ENCODE measurements at places on chromosomes 16 and 17.

- DNase-seq: no peak
These were observed 7.6 kb upstream of the SLC47A2 start for GRCh38 chr17:19723964-19724363.

DNA sequence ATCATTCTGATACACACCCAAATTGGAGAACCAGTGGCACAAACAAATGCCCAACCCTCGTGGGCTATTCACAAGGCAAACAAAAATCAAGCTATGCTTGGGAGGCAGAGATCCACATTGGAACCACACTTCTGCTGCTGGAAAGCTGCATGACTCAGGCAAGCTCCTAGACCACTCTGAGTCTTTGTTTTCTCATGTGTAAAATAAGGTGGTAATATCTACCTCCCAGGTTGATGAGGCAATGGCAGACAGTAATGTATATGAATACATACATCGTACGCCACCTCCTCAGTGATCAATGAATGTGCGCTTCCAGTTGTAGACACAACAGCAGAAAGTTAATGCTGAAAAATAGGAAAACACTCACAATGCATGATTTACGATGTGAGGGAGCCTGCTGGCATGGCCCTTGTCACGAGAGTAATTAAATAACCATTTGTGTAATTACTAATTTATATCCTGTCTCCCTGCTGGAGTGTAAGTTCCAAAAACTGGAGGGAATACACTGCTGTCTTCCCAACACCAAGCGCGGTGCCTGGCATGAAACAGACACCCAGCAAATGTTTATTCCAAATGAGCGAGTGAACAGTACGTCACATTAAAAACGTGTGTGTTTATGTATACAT lies 69.9 kb upstream of the HSBP1 start:
- no peak for DNase-seq

- no peak for DNase-seq
These were observed 77.4 kb upstream of the TOB1 start for GRCh38 chr17:50943575-50943933.

DNA sequence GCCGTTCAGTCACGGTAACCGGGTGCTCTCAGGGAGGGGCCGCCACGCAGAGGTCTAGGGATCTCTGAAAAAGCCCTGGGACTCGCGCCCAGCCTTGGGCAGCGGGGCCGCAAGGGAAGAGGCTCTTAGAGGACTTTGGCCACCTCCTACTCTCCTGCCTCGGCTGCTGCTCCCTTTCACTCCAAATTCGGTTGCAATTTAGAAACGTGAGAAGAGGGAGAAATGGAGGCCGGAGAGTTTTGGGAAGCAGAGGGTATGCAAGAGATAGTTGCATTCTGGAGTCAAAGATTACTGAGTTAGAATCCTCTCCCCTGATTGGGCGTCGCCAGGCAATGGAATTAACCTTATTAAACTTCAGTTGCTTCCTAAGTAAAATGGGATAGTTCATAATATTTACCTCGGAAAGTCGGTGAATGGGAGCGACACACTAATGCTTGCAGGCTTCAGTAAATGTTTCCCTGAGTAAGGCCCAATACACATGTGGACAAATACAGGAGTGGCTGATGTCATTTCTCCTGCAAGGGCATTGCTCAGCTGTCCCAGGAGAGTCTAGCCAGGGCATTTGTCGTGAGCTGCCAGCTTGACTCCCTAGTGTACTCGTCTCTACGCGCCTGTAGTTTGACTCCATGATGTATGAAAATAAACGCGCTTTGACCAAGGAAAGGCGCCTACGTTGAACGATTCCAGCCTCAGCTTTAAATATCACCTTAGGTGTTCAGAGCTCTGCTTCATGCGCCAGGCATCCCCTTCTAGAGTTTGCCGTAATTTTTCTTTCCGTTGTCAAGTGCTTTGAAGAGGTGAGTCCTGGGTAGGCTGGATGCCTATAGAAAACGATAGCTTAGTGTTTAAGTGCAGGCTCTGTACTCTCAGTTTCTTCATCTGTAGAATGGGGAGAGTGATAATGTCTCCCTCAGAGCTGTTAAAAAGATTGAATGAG lies 667 bp downstream of the OGFOD1 start:
- no peak for DNase-seq

GRCh38 chr17:79943347-79944241 lies 92.1 kb downstream of the TBC1D16 start:
- no peak for DNase-seq

DNA sequence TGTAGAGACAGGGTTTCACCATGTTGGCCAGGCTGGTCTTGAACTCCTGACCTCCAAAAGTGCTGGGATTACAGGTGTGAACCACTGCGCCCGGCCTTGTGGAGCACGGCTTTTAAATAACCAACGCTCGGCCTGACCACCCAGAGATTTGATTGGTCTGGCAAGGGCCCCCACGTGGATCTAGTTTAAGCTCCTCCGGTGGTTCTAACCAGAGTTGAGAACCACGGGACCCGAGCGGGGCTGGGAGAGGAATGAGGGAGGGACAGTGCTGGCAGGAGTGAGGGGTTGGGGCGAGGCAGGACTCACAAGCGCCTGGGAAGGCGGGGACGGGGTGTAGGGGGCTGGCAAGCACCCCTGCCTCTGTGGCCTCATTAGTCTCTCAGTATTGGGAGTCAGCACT lies 3.0 kb downstream of the NLRC3 start:
- DNase-seq: no peak

DNA sequence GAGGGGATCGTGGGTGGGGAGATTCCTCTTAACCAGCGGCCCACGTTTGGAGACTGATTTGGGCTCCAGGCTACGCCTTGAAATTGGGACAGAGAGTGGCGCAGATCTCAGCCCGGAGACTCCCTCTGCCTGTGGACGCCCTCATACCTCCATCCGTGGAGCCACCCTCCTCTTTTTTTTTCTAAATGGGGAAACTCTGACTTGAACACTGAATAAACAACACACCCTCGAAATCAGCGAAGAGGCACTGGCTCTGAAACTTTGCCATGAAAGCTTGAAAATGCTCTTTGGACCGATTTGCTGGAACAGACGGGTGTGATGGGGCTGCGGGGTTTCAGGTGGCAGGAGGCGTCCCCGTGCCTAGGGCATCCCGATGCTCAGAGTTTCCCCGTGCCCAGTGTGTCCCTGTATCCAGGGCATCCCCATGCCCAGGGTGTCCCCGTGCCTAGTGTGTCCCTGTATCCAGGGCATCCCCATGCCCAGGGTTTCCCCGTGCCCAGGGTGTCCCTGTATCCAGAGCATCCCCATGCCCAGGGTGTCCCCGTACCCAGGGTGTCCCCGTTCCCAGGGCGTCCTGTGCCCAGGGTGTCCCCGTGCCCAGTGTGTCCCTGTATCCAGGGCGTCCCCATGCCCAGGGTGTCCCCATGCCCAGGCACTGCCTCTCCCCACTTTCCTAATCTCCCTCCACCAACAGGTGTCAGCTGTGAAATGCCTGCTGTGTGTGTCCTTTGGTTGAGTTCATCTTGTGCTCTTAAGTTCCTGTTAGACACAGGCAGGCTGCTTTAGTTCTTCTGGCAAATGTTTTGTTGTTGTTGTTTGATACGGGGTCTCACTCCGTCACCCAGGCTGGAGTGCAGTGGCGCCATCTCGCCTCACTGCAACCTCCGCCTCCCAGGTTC lies 187.0 kb downstream of the SEC14L1 start:
- no peak for DNase-seq

GRCh38 chr16:61987474-61988012 lies 48.7 kb downstream of the CDH8 start:
- no peak for DNase-seq

GRCh38 chr17:33689725-33690124 lies 396.6 kb upstream of the ASIC2 start:
- no peak for DNase-seq

DNA sequence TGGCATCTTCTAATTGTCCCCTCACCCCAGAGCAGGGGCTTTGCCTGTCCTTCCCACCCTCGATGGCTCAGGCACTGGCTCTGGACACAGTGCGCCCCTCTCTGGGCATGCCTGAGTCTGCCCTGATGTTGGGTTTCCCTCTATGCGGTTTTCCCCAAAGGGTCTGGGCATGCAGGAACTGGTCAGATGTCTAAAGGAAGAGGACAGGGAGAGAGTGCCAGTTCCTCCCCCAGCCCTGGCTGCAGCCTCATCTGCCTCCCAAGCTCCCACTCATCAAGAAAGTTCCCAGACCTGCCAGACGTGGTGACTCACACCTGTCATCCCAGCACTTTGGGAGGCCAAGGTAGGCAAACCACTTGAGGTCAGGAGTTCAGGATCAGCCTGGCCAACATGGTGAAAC lies 41.3 kb upstream of the PABPN1L start:
- no peak for DNase-seq

DNA sequence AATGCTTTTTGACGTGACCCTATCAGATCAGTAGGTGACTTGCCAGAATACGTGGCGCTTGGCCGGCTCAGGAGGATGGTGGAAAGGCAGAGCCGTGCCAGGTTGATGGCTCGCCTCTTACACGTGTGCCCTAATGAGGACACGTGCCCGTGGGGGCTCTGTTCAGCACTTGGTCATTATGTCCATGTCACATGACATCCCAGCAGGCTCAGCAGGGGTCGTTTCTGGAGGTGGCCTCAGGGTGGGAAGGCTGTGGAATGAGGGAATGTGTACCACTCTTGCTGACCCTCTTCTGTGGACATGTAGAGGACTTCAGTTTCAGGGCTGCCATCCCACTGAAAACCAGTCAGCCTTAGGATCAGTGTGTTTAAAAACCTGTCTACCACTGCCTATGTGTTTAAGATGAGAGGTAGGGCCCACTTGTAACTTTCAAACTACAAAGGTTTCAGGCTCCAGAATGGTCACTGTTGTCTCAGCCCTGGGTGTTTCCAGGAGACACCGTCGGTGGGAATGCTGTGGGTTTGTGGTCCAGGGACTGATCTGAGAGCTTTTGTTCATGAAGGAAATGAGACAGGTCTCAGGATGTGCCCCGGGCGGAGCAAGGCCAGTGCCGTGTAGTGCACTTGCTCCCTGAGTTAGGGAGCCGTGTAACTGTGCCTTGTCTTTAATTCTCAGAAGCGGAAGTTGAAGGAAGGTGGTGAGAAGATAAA lies 12.1 kb downstream of the UBN1 start:
- no peak for DNase-seq

GRCh38 chr17:17087424-17088015 lies 45.3 kb downstream of the MPRIP start:
- no peak for DNase-seq

GRCh38 chr16:13036600-13036999 lies 135.2 kb downstream of the SHISA9 start:
- DNase-seq: no peak

GRCh38 chr16:1028524-1029258 lies 43.9 kb upstream of the SSTR5 start:
- DNase-seq: no peak

- DNase-seq: no peak
These were observed 12.5 kb upstream of the ATP2A3 start for GRCh38 chr17:3976675-3977171.

- no peak for DNase-seq
These were observed 6.4 kb downstream of the ITGAL start for GRCh38 chr16:30478766-30479478.

DNA sequence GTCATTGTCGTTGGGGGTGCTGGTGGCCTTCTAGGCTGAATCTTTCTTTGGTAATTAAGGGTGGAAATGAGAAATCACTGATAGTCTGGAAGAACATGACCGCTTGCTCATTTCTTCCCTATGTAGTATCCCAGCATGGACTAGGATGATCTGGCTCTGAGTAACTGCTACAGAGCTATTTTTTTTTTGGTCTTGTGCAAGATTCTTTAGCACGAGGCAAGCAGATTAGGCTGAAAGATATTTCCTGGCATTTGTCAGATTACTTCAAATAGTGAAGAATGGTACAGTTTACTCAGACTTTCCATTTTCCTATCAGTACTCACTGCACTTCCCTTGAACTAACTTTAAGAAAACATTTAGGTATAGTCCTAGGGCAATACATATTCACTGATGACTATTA lies 89.0 kb downstream of the SYCE1L start:
- DNase-seq: no peak

DNA sequence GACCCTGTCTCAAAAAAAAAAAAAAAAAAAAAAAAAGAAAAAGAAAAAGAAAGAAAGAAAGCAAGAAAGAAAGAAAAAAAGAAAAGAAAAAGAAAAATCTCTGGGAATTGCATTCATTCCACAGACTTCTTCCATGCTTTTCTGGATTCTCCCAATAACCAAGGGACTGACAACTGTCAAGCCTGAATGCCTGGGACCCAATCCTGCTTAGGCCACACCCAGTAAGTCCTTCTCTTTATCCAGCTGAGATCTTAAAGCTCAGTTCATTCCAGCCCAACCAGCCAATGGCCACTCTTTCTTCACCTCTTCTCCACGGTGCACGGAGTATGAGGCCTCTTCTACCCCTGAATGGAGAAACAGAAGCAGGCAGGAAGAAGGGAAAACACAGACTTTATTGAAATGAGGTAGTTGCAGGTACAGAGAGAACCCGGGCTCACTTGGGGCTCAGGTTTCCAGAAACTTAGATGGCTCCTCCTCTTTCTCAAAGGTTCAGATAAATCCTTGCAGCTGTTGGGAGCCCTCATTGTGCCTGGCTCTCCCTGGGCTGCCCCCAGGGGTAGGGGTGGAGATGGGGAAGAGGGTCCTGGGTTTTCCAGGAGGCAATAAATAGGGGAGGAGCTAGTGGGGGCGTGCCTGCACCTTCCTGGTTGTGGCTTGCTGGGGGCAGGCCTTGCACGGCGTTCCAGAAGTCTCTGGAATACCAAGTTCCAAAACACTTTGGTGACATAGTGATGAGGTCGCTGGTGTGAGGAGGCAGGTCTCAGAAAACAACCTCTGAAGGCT lies 2.5 kb downstream of the HOXB1 start:
- no peak for DNase-seq

- DNase-seq: peak; percentile 26
These were observed 18.2 kb downstream of the SCN4A start for GRCh38 chr17:63954402-63955063.

DNA sequence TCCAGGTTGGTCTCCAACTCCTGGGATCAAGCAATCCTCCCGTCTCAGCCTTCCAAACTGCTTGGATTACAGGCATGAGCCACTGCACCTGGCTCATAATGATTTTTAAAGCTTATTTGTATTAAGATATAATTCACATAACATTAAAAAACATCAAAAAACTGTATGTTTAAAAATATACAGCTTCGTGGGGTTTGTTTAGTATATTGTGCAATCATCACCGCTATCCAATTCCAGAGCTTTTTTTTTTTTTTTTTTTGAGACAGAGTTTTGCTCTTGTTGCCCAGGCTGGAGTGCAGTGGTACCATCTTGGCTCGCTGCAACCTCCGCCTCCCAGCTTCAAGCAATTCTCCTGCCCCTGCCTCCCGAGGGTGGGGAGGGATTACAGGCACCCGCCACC lies 11.0 kb upstream of the SLC25A19 start:
- DNase-seq: no peak

GRCh38 chr17:496761-497160 lies 144.2 kb upstream of the RPH3AL start:
- no peak for DNase-seq

DNA sequence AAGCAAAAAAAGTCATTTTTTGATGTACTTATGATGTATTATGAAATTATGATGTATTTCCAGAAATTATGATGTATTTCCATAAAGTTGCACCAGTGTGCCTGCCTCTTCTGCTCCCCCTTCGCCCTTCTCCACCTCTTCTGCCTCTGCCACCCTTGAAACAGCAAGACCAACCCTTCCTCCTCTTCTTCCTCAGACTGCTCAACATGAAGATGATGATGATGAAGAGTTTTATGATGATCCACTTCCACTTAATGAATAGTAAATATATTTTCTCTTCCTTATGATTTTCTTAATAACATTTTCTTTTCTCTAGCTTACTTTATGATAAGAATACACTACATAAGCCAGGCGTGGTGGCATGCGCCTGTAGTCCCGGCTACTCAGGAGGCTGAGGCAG lies 7.4 kb upstream of the ZNF785 start:
- DNase-seq: no peak

- no peak for DNase-seq
These were observed 4.4 kb upstream of the LHX1 start for GRCh38 chr17:36932694-36933511.

- DNase-seq: no peak
These were observed 23.9 kb upstream of the TOM1L1 start for GRCh38 chr17:54876656-54877195.
